Nephron progenitor cell (in vitro differentiated cells): ENCODE measurements at places on chromosomes 5 and 9.

GRCh38 chr9:129524582-129525270, 96.2 kb downstream of the C9orf50 start:
- H3K36me3 ChIP-seq, result peaks cover 37% of the 10 kb centered on the region
- peaks cover 47% of the 10 kb centered on the region for H3K4me1 ChIP-seq

DNA sequence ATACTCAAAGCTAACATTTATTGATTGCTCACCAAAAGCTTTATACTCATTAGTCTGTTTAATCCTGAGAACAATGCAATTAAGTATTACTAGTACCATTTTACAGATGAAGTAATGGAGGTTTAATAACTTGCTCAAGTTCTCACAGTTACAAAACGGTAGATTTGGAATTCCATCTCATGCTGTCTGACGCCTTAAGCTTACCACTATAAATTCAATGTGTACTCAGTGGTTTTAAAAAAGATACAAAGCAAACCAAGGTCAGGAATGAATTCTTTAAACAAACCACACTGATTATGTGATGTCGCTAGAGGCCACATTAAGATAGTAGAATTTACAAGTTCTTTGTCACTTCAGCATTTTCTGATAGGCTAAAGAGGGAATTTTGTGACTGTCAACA, 1.2 kb upstream of the C5orf63 start:
- DNase-seq, result no peak
- peaks cover 20% of the 10 kb centered on the region for H3K4me1 ChIP-seq
- no peak overlapping the region for H3K27ac ChIP-seq
- no peak overlapping the region for H3K4me3 ChIP-seq
- no peaks in the 10 kb centered on the region for H3K36me3 ChIP-seq

DNA sequence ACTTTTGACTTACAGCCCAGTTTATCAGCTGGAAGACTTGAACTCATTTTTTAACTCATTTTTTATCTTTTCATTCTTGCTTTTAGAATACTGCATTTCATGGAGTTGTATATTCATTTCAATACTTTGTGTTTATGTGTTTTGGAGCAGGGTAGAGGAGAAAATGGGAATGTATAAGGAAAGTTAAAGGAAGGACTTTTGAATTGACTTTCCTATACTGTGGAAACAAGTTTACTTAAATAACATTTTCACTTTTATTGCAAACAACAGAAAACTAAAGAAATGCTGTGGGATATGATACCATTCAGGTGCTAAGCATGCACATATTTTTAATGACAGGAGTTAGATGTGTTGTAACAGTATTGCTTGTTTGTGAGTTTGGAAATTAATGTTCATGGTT, 11.7 kb downstream of the NIPBL start:
- DNase-seq, result no peak
- no peak overlapping the region for H3K4me3 ChIP-seq
- no peak overlapping the region for H3K27ac ChIP-seq
- no peaks in the 10 kb centered on the region for H3K4me1 ChIP-seq
- H3K36me3 ChIP-seq, result peaks cover 59% of the 10 kb centered on the region
- H3K27me3 ChIP-seq, result no peaks in the 10 kb centered on the region

GRCh38 chr5:172407241-172407691, 47.1 kb downstream of the SH3PXD2B start:
- peaks cover 52% of the 10 kb centered on the region for H3K36me3 ChIP-seq
- no peaks in the 10 kb centered on the region for H3K27me3 ChIP-seq
- peak overlapping the region; percentile 90 for H3K27ac ChIP-seq

DNA sequence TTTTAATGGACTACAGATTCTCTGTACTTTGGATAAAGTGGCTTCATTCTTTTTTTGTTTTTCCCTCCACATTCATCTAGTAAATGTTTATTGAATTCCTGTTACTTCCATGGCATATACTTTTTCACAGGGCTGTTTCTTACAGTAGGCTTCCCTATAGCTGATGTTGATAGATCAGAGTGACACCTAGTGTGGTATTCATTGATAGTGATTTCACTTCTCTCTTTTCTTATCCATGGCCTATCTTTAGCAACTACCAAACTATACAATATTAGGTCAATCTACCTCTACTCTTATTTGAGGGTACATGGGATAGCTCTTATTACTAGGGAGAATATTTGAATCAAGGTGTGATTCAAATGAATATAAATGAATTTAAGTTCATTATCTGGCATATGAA, 35.8 kb downstream of the FSD1L start:
- peaks cover 4% of the 10 kb centered on the region for H3K27me3 ChIP-seq
- no peak overlapping the region for H3K27ac ChIP-seq
- H3K36me3 ChIP-seq, result peaks cover 36% of the 10 kb centered on the region
- no peak overlapping the region for H3K4me3 ChIP-seq
- DNase-seq, result no peak
- H3K4me1 ChIP-seq, result no peaks in the 10 kb centered on the region

GRCh38 chr9:642014-642413, 199.5 kb upstream of the DMRT1 start:
- peaks cover 4% of the 10 kb centered on the region for H3K27me3 ChIP-seq
- peaks cover 4% of the 10 kb centered on the region for H3K36me3 ChIP-seq
- peak overlapping the region; percentile 96 for H3K27ac ChIP-seq
- peaks cover 28% of the 10 kb centered on the region for H3K4me1 ChIP-seq

GRCh38 chr9:137415451-137415850, 7.5 kb downstream of the EXD3 start:
- no peak overlapping the region for H3K27ac ChIP-seq
- no peak for DNase-seq
- H3K36me3 ChIP-seq, result peaks cover 8% of the 10 kb centered on the region
- no peak overlapping the region for H3K4me3 ChIP-seq
- peaks cover 11% of the 10 kb centered on the region for H3K4me1 ChIP-seq

- H3K4me1 ChIP-seq, result peaks cover 10% of the 10 kb centered on the region
- no peak overlapping the region for H3K4me3 ChIP-seq
- peak overlapping the region; percentile 77 for H3K27ac ChIP-seq
- H3K27me3 ChIP-seq, result peaks cover 5% of the 10 kb centered on the region
- H3K36me3 ChIP-seq, result no peaks in the 10 kb centered on the region
These were observed 74.3 kb downstream of the MUSK start for GRCh38 chr9:110742741-110743371.

- no peak for DNase-seq
- peaks cover 35% of the 10 kb centered on the region for H3K4me1 ChIP-seq
- peaks cover 5% of the 10 kb centered on the region for H3K27me3 ChIP-seq
- peaks cover 7% of the 10 kb centered on the region for H3K36me3 ChIP-seq
- no peak overlapping the region for H3K27ac ChIP-seq
- no peak overlapping the region for H3K4me3 ChIP-seq
These were observed 200.8 kb downstream of the DIRAS2 start for GRCh38 chr9:90441814-90442213.

GRCh38 chr5:79086116-79086515, 16.5 kb downstream of the BHMT2 start:
- no peaks in the 10 kb centered on the region for H3K36me3 ChIP-seq
- H3K4me1 ChIP-seq, result no peaks in the 10 kb centered on the region
- peaks cover 10% of the 10 kb centered on the region for H3K27me3 ChIP-seq

DNA sequence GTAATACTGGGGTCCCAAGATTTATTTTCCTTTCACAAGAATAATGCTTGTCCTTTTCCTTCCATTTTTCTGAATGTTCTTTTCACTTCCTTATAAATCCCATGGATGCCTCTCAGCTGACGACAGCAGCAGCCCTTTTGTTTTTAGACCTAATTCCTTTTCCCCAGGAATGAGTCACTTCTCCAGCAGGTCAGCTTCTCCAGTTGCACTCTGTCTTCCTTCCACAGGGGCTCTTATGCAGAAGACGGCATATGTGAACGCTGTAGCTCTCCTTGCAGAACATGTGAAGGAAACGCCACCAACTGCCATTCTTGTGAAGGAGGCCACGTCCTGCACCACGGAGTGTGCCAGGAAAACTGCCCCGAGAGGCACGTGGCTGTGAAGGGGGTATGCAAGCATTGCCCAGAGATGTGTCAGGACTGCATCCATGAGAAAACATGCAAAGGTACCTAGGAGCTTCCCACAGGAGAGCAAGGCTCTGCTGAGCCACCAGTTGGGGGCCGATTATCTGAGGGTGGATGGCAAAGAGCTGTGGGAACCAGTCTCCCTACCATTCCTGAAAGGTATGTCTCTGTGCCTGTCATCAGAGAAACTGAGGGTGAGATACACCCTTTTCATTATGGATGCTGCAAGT, 72.9 kb downstream of the RFK start:
- peaks cover 5% of the 10 kb centered on the region for H3K36me3 ChIP-seq
- no peak overlapping the region for H3K4me3 ChIP-seq
- no peak for DNase-seq
- H3K27me3 ChIP-seq, result peaks cover 10% of the 10 kb centered on the region

DNA sequence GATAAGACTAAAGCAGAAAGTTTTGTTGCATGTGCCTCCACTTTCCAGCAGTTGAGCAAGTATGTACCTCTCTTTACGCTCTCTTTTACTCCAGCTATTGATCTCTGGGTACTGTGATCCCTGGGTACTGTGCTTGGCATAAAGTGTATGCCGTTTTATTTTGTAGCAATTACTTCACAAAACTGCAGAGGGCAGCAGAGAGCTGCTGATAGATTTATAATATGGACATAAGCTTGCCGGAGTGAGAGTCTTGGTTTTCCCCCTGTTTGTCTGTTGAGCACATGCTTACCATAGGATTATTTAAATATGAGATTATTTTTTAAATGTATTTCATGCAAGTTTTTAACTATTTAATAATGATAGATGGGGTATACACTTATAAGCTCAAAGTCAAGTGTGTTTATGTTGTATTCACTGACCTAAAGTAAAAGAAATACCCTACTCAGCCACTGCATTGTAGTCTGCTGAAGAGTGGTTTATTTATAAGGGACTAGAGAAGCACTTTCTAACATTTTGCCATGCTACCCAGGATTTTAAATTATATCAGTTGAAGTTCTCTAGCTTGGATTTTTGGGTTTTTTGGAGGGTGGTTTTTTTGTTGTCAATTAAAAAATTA, 13.0 kb downstream of the TTC1 start:
- H3K27ac ChIP-seq, result peak overlapping the region; percentile 74
- H3K4me1 ChIP-seq, result peaks cover 5% of the 10 kb centered on the region
- H3K27me3 ChIP-seq, result no peaks in the 10 kb centered on the region
- peak; percentile 58 for DNase-seq
- no peak overlapping the region for H3K4me3 ChIP-seq

DNA sequence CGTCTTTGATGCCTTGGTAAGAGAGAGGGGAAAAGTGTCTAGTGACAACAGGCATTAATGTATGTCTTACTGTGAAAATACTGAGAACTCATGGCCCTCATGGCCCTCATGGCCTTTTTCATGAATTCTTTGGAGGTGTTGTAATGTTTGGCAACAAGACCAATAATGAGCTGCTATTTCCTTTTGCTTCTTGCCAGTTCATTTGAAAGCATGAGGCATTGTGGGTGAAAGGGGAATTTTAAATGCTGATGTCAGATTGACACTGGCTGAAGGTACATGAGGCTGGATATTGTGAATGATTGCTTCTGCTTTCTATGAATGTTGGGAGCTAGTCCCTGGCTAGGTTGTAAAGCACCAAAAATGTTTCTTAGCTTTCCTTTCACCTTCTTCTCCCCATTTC, 79.2 kb downstream of the DOCK2 start:
- no peak for DNase-seq
- peaks cover 7% of the 10 kb centered on the region for H3K4me1 ChIP-seq
- no peak overlapping the region for H3K4me3 ChIP-seq

- H3K4me1 ChIP-seq, result peaks cover 25% of the 10 kb centered on the region
- H3K27ac ChIP-seq, result no peak overlapping the region
These were observed 9.2 kb upstream of the LCN15 start for GRCh38 chr9:136773386-136774044.

DNA sequence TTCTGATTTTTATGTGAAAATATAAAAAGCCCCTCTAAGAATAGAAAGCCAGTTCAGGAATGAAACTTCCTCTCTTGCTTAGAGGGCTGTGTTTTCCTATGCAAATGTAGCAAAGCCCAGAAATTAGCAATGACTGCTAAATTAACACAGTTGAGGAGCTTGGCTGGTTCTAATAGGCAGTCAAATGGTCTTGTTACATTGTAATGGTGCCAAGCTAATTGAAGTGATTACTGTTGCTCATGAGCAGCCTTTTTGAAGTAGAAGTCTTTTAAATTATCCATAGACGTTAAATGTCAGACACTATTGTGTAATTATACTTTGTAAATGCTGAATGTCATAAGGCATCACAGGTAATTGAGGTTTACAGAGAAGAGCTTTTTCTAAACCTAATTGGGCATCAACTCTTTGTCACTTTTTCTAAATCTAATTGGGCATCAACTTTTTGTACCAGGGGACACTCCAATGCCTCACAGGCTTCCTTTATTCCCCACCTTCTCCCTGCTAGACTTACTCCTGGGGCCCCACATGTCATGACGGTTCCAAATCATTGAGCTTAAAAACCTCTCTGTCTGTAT, 229.1 kb downstream of the PSAT1 start:
- H3K27me3 ChIP-seq, result peaks cover 4% of the 10 kb centered on the region
- H3K27ac ChIP-seq, result no peak overlapping the region
- H3K4me1 ChIP-seq, result no peaks in the 10 kb centered on the region
- H3K4me3 ChIP-seq, result no peak overlapping the region

- no peaks in the 10 kb centered on the region for H3K36me3 ChIP-seq
- H3K27me3 ChIP-seq, result no peaks in the 10 kb centered on the region
- no peaks in the 10 kb centered on the region for H3K4me1 ChIP-seq
- H3K27ac ChIP-seq, result no peak overlapping the region
- DNase-seq, result no peak
These were observed 125.0 kb downstream of the STARD4 start for GRCh38 chr5:111387361-111387760.

DNA sequence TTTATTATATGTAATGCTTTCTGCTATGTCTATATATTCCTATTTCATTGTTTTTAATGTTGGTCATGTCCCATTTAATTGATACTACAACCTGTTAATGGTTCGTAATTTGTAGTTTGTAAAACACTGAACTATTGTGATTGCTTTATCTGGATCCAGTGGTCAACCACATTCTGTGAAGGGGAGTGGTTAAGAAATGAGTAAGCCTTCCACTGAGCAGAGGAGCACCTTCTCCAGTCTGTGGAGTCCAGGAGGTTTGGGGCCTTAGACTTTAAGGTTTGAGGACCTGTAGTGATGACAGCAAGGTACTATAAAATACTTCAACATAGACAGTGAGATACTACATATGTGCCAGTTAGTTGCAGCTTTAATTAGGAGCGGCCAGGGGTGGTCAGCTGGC, 67.7 kb upstream of the RAD23B start:
- no peak for DNase-seq
- H3K4me3 ChIP-seq, result no peak overlapping the region
- no peak overlapping the region for H3K27ac ChIP-seq

GRCh38 chr5:5037674-5038073, 102.5 kb upstream of the ADAMTS16 start:
- H3K36me3 ChIP-seq, result no peaks in the 10 kb centered on the region
- no peak for DNase-seq
- peaks cover 10% of the 10 kb centered on the region for H3K27me3 ChIP-seq
- H3K4me3 ChIP-seq, result no peak overlapping the region
- H3K4me1 ChIP-seq, result no peaks in the 10 kb centered on the region

DNA sequence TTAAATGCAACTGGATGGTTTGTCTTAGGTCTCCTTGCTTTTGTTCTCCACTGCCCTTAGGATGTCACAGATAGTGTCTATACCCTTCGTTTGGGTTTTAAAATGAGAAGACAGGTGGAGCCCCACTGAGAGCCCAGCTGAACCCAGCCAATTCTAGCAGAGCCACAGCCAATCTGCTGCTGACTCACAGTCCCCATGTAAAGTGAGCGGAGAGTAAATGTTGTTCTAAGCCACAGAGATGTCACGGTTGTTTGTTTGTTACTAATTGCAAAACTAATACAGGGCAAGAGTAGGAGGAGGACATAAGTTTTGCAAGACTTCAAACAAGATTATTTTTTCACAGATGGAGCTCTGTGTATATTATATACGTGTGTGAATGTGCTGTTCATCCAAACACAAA, 50.5 kb upstream of the AGXT2 start:
- no peak for DNase-seq
- peaks cover 7% of the 10 kb centered on the region for H3K27me3 ChIP-seq
- peaks cover 13% of the 10 kb centered on the region for H3K4me1 ChIP-seq
- no peak overlapping the region for H3K27ac ChIP-seq
